Type B pancreatic cell (in vitro differentiated cells): ENCODE measurements at places on chromosomes 5 and 9.

- no peak for DNase-seq
Measured at GRCh38 chr9:123402981-123403509, 47.0 kb downstream of the CRB2 start.

GRCh38 chr5:131766689-131767088 lies 30.1 kb downstream of the FNIP1 start:
- no peak for DNase-seq

DNA sequence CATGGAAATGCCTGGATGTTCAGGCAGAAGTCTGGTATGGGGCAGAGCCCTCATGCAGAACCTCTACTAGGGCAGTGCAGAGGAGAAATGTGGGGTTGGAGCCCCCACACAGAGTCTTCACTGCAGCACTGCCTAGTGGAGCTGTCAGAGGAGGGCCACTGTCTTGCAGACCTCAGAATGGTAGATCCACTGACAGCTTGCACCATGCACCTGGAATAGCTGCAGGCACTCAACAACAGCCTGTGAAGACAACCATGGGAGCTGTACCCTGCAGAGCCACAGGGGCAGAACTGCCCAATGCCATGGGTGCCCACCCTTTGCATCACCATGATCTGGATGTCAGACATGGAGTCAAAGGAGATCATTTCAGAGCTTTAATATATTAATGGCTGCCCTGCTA lies 36.9 kb downstream of the TRIP13 start:
- no peak for DNase-seq

- no peak for DNase-seq
Measured at GRCh38 chr5:148986636-148987035, 76.2 kb downstream of the SH3TC2 start.

- no peak for DNase-seq
Measured at GRCh38 chr5:139383993-139384590, 995 bp upstream of the SLC23A1 start.

DNA sequence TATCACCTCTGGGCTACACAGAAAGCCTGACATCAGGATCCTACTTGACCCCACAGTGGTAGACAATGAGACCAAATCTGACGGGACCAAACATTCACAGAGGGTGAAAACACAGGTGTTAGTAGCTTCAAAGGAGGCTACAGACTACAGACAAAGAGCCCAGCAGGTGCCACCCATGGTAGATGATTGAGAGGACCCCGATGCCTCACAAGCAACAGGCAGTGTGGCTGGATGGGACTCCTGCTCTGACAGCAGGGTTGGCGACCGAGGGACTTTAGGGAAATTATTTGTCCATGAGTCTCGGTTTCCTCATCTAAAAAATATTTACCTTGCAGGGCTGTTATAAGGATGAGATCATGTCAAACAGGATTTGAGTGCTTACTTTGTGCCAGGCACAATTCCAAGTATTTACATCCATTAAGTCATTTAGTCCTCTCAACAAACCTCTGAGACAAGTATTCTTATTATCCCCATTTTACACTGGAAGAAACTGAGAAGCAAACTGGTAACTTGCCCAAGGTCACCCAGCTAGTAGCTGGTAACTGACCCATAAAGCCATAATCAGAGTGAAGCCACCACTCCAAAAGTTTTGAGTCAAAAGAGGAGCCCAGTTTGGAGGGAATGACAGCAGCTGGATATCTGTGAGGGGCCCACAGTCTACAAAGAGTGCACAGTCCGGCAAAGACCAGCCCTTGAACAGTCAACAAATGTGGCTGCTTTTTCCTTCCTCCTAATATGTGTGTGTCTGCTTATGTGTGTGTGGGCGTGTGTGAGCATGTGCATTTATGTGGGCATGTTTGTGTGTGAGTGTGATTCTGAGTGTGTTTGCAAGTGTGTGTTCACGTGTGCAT lies 502.0 kb downstream of the BNC2 start:
- no peak for DNase-seq
